ENCODE measurements at places on chromosomes 16 and 17.

GRCh38 chr17:7029659-7030058, 6.2 kb upstream of the SLC16A13 start:
- no peak for DNase-seq

GRCh38 chr17:14297161-14297851, 3.6 kb upstream of the HS3ST3B1 start:
- no peak for DNase-seq

- no peak for DNase-seq
Observed at GRCh38 chr16:5024632-5025031, 9.1 kb downstream of the NAGPA start.

DNA sequence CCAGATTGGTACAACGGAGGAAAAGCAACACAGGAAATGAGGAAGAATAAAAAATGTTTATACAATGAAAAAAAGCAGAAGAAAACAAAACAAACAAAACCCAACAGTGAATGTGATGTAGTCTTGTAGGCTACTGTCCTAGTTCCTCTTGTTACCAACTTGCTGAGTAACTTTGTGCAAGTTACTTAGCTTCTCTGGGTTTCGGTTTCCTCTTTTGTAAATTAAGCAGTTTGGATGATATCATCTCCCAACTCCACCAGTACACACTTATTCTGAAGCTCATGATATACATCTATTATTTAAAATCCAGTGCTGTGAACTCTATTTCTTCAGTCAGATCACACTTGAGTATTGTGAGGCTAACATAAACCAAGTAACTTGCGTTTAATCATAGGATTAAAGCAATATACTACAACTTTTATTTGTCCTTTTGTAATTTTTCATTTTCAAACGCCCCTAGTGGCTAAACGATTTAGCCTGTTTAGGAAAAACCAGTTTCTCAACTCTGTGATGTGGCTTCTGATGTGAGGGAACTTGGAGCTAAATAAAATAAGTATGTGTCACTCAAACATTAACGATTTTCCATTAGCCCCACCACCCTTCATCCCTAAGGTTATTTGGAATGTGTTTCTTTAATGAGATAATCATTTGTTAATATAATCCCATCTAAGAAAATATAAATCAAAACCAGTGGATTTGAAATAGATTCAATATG, 1.4 kb upstream of the UNK start:
- no peak for DNase-seq

DNA sequence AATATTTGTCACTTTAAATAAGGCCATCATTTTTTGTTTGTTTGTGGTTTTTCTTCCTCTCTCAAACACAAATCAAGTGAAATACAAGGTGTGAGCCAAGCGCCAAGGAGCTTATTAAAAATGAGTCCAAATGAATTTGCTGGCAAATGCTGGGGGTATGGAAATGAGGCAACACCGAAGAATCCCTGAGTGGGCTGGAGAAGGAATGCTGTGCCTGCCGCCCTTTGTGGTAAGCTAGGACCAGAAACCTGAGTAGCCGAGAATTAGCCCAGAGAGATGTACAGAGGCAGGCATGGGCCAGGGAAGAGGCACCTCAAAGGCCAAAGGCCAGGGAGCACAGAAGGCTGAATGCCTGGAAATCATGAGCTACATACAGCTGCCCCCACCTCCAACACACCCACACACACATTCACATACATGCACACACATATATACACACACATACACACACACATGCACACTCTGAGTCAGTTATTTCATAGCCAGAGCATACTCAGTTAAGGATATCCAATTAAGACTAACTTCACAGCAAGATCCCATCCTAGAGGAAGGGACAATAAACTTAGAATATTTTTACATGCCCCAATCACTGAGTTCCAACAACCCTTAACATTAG, 266.1 kb upstream of the DYNLRB2 start:
- DNase-seq, result no peak

- DNase-seq, result no peak
Observed at GRCh38 chr17:44502598-44503146, 534 bp downstream of the GPATCH8 start.

GRCh38 chr17:66966704-66967418, 2.4 kb downstream of the CACNG4 start:
- DNase-seq, result no peak

DNA sequence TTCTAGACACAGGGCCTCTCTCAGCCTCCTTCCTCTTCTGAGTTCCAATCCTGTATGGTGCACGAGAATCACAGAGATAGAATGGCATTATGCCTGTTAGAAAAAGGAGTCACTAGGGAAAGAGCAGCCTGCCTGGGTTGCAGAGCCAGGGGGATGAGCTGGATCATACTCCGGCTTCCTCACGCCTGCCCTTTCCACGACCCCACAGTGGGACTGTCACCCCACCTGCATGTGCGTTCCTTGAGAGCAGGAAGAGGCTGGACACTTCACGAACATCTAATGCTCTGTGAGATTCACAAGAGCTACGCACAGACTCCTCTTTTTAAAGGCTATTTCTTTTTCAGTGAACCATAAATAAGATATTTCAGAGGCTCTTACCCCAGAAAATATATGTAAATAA, 54.8 kb downstream of the N4BP1 start:
- no peak for DNase-seq

- no peak for DNase-seq
Observed at GRCh38 chr17:3925684-3926485, 9.6 kb upstream of the P2RX1 start.

GRCh38 chr16:54623636-54624035, 307.0 kb upstream of the IRX5 start:
- no peak for DNase-seq

- DNase-seq, result no peak
Observed at GRCh38 chr17:31722251-31723056, 136.6 kb downstream of the COPRS start.

GRCh38 chr17:16491703-16492612, at the start of gene LRRC75A:
TSS of gene LRRC75A (minus strand) at chr17:16492193. CDS start at chr17:16491990, 203 bp downstream.
- peak; percentile 8 for DNase-seq

DNA sequence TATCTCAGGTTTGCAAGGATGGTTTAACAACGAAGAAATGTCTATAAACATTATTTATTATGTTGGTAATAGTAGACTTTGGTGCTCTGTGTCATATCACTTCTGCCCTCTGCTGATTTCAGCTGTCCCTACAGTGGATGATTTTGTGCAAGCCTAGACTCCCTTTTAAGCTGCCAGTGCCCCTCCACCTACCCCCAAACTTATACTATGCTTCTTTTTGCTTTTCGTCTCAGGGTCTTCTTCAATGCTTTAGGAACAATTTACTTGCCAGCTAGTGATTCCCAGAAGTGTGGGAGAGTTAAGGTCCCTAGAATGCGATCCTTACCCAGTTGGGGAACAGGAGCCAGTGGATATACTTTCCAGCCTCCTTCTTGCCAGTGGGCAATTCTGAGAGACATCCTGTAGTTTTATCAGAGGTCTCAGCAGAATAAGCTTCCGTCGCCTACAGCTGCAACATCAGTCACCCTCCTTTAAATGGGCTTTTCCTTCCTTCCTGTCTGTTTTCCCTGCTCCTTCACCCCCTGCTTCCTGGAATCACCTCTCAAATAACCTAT, 4.1 kb downstream of the ICAM2 start:
- DNase-seq, result no peak

DNA sequence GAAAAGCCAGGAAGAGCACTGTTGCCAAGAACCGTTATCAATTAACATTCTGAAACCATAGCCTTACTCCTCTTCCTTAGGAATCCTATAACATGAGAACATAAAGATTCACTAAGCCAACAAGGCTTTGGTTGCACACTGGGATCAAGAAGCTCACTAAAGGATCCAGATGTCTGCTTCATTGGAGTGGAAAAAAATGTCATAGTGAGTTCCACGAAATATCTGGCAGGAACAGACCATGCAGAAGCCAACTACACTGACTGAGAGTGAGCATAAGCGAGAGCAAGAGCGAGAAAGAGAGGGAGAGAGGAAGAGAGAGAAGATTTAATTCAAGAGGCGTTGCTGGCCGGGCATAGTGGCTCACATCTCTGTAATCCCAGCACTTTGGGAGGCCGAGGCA, 13.4 kb upstream of the MEIOC start:
- no peak for DNase-seq

- DNase-seq, result no peak
Observed at GRCh38 chr17:32187271-32187670, 45.0 kb downstream of the RHOT1 start.

GRCh38 chr17:73194514-73195222, 1.8 kb downstream of the COG1 start:
- DNase-seq, result no peak

GRCh38 chr17:19610879-19611278, 37.7 kb upstream of the ALDH3A2 start:
- no peak for DNase-seq

DNA sequence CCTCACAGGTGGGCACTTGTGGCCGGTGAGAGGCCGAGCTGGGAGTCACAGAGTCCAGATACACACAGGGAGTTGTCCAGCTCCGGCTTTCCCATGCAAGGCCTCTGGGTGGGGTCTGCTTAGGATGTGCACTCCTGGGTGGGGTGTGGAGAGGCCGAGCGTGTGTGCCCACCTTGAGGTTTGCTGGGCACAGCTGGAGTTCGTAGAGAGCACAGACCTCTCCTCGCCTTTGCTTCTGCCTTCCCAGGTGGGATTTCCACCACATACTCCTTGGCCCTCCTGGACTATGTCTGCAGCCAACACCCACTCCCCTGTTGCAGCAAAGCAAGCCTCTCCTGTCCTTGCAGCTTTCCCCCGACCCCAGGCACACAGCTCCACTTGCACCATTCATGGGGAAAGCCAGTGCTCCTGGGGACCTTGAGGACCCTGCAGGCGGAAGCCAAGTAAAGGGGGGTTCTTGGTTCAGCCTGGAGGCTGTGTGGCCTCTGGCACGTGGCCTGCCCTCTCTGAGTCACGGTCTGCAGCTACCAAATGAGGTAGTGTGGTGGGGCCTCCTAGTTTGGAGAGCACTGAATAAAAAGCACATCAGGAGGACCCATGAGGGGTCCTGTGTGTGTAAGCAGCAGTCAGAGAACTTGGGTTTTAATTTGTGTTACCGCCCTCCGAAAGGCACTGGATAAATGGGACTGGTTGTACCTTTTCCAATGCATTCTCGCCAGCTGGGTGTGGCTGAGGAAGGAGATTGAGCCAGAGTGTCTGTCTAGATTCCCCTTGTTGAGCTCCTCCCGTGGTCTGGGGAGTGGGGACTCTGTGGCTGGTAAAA, 31.5 kb downstream of the MPRIP start:
- DNase-seq, result no peak

DNA sequence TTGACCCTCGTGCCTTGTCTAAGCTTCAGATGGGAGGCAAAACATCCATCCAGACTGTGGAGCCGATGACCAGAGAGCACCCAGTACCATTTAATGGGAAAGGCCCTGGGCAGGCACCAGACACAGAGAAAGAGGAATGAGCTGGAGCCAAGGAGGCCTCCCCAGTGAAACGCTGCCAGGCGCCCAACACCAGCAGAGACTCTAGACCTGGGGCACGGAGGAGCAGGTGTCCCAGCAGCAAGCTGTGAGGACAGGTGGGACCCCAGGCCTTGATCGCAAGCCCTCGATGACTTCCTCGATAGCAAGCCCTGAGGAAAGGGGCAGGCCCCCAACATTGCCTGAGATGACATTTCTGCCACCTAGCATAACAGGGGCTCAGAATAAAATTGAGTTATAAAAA, 62.2 kb upstream of the SIAH1 start:
- no peak for DNase-seq

DNA sequence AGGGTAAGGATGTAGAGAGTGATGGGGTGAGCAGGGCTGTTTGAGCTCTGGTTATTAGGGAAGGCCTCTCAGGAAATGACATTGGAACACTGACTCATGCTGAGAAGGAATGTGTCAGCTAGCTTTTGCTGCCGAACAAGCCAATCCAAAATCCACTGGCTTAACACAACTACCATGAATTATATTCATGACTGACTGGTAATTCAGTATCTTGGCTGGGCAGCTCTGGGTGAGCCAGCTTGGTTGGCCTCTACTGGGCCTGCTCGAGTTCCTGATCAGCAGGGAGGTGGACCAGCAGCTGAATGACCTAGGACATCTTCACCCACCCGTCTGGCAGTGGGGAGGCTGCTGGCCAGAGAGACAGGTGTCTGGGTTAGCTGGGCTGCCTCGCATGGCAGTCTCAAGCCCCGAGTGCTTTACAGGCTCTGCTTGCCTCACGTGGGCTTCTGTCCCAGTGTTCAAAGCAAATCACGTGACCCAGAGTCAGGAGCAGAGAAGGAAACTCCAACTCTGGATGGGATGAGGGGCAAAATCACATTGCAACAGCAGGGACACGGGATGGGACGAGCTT, 209.4 kb downstream of the KATNIP start:
- DNase-seq, result no peak

- no peak for DNase-seq
Observed at GRCh38 chr17:75338335-75338734, 49.1 kb upstream of the SLC25A19 start.

- peak; percentile 26 for DNase-seq
Observed at GRCh38 chr16:23482778-23483177, 27.5 kb downstream of the GGA2 start.

DNA sequence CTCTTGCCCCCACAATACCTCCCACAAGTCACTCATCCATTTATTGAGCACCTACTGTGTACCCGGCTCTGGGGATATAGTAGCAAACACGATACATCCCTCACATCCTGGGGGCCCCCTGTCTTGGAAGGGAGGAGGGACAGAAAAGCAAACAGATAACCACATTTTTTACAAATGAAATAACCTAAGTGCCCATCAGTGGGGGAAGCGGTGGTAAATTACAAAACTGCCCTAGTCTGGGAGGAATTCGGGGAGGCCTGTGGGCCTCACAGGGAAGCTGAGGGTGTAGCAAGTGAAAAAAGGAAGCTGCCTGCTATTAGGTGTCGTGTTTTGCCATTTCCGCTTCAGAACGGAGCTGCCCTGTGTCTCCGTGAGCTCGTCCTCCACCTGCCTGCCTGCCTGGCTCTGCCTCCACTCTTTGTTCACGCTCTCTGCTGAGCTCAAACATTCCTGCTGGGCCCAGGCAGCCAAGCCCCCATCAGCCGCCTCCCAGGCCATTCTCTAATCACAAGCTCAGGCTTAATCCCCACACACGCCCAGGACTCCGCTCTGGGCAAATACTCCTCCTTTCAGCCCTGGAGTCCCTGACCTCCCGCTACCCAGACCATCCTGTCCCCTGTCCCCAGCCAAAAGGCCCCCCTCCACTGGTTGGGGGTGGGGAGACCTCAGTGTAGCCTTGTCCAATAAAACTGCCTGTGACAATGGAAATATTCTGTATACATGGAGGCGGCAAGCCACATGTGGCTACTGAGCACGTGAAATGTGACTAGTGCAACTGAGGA, 10.2 kb upstream of the SEC14L5 start:
- no peak for DNase-seq

DNA sequence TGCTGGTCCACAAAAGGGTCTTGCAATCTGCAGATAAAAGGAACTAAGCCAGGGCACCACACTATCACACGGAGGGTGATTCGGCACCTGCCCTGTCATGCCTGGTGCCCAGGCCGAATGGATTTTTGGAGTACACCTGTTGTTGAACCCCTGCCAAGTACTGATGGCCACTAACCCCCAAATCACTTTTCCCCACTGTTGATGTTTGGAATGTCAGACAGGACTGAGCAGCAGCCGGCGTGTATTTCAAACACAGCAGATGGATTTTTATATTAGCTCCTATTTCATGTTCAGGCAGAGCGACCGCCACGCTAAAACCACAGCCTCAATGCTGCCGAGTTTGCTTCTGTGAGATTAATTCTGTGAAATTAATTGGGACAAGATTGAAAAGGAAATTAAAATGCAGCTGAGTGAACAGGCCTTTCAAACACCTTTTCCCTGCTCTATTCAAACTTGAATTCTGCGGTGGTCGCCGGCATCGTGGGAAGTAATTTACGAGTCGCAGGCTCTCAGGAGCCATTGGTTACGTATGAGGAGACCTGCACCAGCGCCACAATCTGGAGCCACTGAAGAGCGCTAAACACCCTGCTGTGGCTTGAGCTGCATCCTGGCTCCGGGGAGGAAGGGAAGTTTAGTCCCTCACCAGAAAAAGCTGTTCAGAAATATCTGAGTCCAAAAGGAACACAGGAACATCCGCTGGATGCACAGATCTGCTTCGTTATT, 48.5 kb downstream of the SNX11 start:
- no peak for DNase-seq

Measured in stimulated activated CD8-positive, alpha-beta memory T cell treated with anti-CD3 and anti-CD28 coated beads, Interleukin-2, amount 100 ng/mL, for 1 hour (primary cell).